ENCODE measurements at places on chromosomes 13 and 19. TPM values are rescaled to one million over a fixed set of nuclear protein-coding genes. Genes with fewer than 3 reads are reported as not detected.

Gene INSL3
- total RNA-seq = not detected

Gene DAND5
- under 0.01 TPM for total RNA-seq

Gene DIAPH3
- total RNA-seq = 5.3 TPM

Gene APOE
- 77.0 TPM for total RNA-seq

Gene NCR1
- total RNA-seq = not detected

Gene SHD
- 2.0 TPM for total RNA-seq

Gene ZNF112
- total RNA-seq = 28.1 TPM

Gene TMIGD2
- not detected for total RNA-seq

GRCh38 chr13:80483157-80483556 is 142.2 kb upstream of the SPRY2 start:
- no peak for DNase-seq

DNA sequence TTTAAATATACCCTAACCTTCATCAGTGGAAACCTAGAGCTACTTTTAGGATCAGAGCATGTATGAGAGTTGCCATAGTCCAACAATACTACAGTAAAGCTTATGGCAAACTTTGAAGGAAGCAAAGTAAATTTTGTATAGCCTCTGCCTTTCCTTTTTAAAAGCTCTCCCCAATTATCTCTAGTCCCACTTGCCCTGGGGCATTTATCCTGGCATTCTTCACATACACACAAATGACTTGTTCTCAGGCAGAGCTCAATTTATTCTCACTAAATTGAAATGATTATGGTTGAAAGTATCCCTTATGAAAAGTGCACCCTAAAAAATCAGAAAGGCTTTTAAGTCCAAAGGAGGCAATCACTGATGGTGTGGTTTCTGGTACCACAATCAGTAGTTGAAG is 94.1 kb upstream of the UFM1 start:
- DNase-seq = no peak

DNA sequence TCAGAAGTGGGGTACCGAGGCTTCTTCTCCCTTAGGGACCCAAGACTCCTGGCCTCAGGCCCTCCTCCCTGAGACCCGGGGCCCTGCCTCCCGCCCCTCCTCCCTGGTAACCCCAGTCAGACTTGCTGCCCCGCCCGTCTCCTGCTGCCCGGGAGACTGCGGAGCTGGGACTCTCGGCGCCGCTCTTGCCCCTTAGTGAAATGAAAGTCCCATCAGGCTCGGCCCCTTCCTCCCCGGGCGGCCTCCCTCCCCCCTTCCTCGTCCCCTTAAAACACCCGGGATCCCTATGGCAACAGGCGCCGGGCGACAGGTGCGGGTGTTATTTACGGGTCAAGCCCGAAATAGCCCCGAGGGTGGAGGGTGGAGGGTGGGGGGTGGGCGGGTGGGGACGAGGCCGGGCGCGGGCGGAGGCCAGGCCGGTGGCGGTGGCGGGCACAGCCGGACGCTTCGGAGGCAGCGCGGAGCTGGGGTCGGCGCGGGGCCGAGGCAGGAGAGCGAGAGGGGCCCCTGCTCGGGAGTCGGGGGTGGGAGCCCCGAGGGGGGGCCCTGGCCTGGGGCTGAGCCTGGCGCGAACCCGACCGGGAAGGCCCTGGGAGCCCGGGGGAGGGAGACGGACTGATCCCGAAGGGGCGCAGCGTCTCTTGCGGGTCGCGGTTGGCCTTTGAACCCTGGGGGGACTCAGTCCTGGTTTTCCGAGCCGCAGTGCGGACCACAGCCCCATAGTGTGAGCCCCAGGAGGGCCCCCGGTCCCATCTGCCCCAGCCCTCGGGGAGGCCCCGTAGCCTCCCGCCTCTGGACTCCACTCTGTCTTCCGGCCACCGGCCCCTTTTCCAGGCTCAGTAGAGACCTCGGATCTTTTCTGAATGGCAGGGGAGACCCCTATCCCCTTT is at the start of gene CACNG6:
CACNG6 (plus strand) TSS at position 414 of the 890 bp plus-strand sequence. CDS start 1,241 bp downstream, outside the sequence.
- no peak for DNase-seq

DNA sequence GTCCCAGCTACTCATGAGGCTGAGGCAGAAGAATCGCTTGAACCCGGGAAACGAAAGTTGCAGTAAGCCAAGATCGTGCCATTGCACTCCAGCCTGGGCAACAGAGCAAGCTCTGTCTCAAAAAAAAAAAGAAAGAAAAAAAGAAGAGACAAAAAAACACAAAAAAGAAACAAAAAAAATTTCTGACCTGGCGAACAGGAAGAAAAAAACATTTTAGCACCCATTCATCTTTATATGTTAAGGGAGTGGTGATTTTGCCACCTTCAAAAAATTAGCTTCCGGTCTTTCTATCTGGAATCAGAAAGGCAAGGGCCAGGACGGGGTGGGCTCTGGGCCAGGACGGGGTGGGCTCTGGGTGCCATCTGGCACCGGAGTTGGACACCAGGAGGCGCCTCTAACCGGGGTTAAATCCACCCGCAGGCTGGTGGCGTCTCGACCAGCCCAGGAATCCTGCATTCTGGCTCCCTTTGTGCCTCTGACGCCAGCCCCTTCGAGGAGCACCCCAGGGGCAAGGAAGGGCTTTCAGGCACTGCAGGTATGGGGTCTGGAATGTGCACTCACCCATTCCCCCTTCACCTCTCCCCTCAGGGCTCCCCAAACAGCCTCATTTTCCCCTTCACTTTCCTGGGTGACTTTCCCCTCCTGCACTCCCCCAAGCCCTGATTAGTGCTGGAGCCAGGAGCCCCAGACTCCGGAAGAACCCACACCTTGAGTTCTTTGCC is 10.4 kb upstream of the ZSWIM4 start:
- no peak for DNase-seq

DNA sequence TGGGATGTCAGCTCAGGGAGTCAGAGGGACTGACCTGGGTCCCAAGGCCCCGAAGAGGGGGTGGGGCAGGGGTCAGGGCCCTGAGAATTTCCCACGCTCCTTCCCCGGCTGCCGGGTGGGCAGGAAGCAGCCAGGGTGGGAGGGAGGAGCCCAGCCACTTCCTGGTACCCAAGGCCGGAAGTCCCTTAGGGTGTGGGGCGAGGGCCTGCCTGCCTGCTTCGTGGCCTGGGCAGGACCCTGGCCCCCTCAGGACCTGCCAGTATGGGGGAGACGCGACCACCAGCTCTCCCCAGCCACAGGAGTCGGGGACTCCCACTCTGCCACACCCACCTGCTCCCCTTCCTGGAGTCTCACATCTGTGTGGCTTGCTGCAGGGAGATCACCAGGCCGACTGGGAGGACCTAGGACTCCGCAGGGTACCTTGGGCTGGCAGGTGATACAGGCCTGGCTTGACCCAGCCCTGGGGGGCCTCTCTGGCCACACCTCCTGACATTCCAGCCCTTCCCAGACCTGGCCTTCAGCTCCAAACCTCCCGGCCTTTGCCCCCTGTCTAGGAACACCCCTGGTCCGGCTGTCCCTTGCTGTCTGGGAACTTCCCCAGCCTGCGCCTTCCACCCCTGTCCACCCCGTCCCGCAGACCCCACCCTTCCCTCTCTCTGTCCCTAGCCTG is 9.8 kb upstream of the CIRBP start:
- DNase-seq = no peak

DNA sequence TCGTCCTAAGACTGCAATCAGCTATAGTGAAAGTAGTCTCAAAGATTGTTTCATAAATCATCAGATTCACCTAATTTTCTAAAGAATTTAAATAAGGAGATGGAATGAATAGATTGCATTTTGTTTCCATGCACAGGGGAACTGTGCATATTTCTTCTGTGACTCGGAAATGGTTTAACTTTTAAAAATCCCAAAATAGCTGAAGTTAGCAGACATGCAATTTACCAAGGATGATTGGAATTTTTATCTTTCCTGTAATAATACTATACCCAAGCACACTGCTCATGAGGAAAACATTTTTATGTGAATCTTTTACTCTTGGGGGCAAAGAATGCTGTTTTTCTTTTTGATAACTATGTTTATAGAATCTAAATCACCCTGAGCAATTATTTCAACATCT is 15.0 kb upstream of the LMO7 start:
- no peak for DNase-seq

- DNase-seq = no peak
These were observed 800.9 kb upstream of the ATXN8OS start for GRCh38 chr13:69306766-69307165.

DNA sequence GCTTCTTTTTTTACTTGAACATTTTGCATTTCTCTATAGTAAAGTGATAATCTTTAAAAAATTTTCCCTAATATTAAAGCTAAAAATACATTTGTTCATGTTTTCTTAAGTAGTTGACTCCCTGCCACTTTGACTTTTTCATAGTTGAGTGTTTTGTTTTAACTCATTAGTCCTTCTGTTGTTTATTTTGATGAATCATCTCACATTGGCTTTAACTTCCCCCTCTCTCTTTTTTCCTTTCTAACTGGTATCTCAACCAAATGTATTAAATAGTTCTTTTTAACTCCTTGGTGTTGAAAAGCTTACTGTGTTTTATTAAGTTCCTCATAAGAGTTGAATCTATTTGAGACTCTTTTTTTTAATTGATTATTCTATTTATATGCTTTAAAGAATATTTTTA is 2.8 kb downstream of the TNFSF13B start:
- DNase-seq = no peak

GRCh38 chr19:49713236-49713845 is 22.4 kb downstream of the CPT1C start:
- DNase-seq = no peak

GRCh38 chr19:51200071-51200666 is 24.7 kb upstream of the CD33 start:
- no peak for DNase-seq

GRCh38 chr13:55660851-55661250 is 1479.9 kb upstream of the PRR20A start:
- DNase-seq = no peak

- DNase-seq = no peak
These were observed 6.7 kb upstream of the DCUN1D2 start for GRCh38 chr13:113497217-113497616.

GRCh38 chr13:30319130-30319529 is 11.8 kb upstream of the KATNAL1 start:
- no peak for DNase-seq

GRCh38 chr13:62305756-62306155 is 890.1 kb upstream of the PCDH20 start:
- no peak for DNase-seq

GRCh38 chr19:44757735-44758505 is 9.4 kb downstream of the BCL3 start:
- DNase-seq = peak; percentile 58

DNA sequence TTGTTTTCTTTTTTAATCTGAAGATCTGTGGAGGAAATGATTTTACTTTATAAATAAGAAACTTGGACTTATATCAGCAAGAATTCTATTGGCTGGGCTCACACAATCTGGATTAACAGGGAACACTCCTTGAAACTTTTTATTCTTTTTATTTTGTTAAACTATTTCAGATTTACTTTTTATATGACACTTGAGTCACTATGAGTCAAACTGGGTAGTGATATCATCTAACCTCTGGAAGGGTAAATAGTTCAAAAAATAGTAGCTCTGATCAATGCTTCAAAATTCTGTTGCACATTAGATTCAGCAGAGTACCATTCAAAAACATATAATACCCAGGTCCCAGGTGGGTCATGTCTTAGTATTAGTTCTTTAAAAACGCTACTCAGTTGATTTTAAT is 55.1 kb upstream of the NBEA start:
- DNase-seq = no peak

- DNase-seq = no peak
These were observed 57.4 kb upstream of the RCBTB2 start for GRCh38 chr13:48590141-48590901.

GRCh38 chr13:27370305-27370872 is 54.0 kb upstream of the GTF3A start:
- no peak for DNase-seq

DNA sequence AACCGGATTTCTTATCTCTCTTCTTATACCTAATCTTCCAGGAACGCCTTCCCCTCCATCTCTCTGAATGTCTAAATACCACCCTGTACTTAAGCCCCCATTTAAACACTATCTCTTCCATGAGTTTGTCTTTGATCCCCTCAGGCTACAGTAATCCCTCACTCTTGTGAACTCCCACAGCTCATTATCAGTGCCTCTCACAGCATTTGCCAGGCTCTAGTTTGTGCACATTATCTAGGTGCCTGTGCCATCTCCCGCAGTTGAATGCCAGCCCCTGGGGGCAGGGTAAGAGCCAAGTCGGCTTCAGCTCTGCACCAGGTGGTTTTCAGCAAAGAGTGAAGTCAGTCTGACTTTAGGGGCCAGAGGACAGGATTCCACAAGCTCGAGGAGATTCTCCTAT is 71.4 kb downstream of the FREM2 start:
- DNase-seq = no peak

GRCh38 chr13:80550971-80551441 is 210.1 kb upstream of the SPRY2 start:
- no peak for DNase-seq

DNA sequence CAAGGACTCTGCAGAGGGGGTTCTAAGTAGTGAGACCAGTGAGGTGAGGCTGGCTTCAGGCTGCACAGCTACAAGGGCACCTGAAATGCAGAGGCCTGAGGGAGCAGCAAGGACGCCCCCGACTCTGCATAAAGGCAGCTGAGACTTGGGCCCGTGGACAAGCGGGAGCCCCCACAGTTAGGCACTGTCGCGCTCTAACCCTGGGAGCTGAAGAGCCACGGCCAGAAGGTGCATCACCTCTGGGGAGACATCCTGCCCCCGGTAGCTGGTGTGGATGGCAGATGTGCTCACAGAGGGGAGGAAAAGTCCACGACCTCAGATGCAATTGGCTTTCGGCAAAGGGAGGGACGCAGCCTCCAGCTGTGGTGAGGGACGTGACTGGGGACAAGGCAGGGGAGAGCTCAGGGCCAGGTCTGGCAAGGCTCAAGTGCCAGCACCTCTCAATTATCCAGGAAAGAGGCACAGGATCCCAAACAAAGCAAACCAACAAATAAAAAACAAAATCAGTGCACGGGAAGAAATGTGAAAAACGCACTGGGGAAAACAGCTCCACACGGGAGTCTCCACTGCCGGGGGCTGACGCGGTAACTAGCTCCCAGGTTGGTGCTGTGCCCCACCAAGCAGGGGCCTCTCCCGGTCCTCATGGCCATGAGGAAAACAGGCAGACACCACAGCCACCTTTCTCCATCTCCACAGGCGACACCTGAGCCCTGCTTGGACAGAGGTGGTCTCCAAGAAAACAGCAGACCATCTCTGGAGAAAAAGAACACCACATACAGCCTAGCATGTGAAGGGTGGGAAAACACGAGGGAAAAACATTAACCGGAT is 23.0 kb upstream of the PLPP2 start:
- no peak for DNase-seq

GRCh38 chr13:75726306-75726705 is 90.2 kb downstream of the LMO7 start:
- DNase-seq = no peak

- DNase-seq = no peak
These were observed 25.4 kb downstream of the TUBA3C start for GRCh38 chr13:19156013-19156825.

GRCh38 chr13:79749984-79750551 is 269.1 kb downstream of the NDFIP2 start:
- no peak for DNase-seq

GRCh38 chr13:34570698-34571353 is 371.2 kb upstream of the NBEA start:
- no peak for DNase-seq

GRCh38 chr19:334296-335071 is 10.1 kb downstream of the MIER2 start:
- no peak for DNase-seq
